ENCODE measurements at places on chromosomes 2 and 18.

DNA sequence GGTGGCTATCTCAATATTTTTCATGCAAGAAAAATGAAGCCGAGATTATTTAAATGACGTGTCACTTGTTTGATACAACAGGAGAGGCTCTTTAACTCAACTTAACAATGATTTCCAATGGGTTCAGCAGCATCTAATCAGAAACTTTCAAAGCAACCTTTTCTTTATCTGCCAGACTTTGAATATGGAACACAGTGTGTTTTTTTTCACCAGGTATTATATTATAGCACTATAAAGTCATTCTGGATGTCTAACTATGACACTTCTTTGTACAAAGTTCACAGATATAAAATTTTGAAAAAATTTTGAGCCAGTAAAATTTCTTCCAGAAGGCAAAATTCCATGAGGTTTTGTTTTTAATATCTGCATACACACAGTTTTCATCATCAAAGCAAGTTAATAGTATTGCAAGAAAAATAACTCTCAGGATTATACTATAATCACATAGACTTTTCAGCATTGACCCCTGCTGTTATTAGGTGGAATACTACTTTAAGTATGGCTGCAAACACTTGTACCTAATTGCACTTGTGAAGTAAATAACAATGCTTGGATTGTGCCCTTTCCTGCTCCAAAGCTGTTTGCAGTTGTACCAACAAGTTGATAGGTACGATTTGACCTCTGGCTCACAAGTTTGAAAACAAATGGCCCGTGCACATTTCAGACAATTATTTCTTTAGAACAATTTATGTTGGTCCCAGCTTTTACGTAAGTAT, 44.0 kb upstream of the DSG1 start:
- DNase-seq, result no peak

DNA sequence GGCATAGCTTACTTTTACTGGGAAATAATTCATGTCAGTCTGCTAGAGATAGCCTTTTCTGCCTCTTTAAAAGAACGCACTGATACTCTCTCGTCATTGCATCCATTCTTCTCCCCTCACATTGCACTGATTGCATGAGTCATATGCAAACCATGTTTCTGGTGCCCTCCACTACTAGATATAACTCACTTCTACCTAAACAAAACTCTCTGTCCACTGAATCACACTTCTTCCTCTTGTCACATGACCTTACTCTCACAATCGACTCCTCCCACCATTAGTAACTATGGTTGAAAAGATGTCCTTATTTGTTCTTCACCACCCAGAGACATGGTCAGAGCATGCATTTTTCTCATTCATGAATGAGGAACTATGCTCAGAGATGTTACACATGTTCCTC, 158.0 kb downstream of the CSRNP3 start:
- DNase-seq, result no peak

DNA sequence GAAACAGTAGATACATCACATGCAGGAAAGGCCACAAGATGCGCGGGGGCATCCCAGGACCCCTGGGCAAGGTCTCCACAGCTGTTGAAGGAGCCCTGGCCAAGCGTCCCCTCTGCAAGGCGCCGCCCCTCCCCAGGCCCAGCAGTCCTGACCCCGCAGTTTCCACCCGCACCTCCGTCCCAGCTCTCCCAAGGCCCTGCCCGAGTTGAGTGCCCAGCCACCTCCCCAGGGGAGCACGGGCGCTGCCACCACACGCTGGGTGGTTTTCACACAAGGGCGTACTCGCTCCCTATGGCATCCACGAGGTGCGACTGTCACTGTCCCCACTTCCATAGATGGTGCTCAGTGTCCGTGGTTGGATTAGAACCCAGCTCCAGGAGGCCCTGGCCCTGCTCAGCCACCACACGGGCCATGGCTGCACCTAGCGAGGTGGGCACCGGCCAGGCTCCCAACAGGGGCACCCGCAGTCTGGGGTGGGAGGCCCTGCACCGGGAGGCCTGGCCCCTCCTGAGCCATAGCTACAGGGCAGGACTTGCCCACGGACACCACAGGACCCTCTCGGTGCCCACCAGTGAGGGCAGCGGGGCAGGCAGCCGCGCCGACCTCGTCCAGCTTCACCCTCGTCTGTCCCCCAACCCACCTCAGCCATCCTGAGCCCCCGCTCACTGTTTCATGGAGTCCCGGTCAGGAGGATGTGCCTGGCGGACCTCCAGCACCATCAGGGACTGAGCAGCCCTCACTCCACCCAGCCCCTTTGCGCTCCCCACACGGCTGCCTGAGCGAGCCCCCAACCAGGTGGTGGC, 36.0 kb downstream of the KIF1A start:
- DNase-seq, result no peak

GRCh38 chr2:104766683-104767082, 87.2 kb upstream of the POU3F3 start:
- DNase-seq, result no peak

GRCh38 chr2:64424416-64424987, 29.5 kb upstream of the LGALSL start:
- peak; percentile 83 for DNase-seq

DNA sequence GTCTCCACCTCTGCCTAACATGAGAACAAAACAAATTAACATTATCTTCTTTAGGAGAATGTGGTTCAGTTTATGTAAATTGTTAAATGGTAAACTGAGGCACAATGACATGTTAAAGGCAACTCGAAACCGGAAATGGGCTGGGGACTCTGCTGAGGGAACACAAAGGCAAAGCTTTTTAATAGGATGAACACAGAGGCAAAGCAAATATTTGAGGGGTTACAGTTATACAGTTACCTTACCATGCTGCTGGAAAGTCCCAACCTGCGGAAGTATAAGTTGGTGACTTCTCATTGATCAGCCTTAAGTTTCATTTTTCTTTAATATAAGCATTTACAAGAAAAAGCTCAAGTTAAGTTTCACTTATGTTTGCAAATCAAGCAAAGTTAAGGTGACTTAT, 195.0 kb downstream of the DLGAP1 start:
- DNase-seq, result no peak

- peak; percentile 80 for DNase-seq
Measured at GRCh38 chr2:170714381-170715061, 616 bp upstream of the SP5 start.
